ENCODE measurements at places on chromosomes 11 and 22.

- DNase-seq = no peak
Observed at GRCh38 chr11:86171627-86172026, 72.9 kb upstream of the EED start.

- no peak for DNase-seq
Observed at GRCh38 chr22:45013138-45013537, 3.3 kb upstream of the PHF21B start.

- DNase-seq = no peak
Observed at GRCh38 chr11:109892321-109892794, 200.8 kb upstream of the ZC3H12C start.

- no peak for DNase-seq
Observed at GRCh38 chr11:59973097-59973496, 9.3 kb downstream of the OOSP4A start.

DNA sequence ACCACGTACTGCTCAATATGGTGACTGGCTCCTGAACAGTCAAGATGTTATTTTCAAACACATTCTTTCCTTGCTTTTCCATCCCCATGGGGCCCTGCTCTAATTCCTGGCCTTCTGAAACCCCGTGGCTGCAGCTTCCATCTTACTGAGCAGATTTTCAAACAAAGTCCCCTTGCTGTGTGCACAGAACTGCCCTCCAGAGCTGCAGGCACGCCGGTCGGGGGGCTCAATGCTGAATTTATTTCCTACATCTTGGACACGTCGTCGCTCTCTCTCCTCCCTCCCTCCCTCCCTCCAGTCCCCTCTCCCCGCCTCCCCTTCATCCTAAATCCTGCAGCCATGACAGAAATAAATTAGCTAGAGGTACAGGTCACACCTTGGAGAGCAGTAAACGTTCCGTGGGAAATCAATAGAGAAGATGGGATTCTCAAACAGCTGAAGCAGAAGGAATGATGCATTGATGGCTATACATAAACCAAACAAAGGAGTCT, 243.1 kb upstream of the BLID start:
- DNase-seq = no peak

DNA sequence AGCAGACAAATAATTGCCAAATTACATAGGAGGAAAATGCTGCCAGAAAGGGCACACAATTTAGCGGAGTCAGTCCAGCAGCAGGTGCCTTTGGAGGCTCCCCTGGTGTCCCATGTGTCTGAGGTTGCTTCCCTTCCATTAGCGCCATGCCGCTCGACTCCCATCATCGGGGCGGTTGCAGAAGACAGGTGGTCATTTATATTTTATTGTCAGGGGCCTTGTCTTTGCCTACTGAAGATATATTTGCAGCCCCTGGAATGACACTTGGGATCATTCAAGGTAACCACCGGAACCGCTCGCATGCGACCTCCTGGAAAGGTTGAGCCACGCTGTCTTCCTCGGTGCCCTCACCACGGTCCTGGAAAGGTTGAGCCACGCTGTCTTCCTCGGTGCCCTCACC, 298.3 kb downstream of the TBC1D22A start:
- DNase-seq = no peak

DNA sequence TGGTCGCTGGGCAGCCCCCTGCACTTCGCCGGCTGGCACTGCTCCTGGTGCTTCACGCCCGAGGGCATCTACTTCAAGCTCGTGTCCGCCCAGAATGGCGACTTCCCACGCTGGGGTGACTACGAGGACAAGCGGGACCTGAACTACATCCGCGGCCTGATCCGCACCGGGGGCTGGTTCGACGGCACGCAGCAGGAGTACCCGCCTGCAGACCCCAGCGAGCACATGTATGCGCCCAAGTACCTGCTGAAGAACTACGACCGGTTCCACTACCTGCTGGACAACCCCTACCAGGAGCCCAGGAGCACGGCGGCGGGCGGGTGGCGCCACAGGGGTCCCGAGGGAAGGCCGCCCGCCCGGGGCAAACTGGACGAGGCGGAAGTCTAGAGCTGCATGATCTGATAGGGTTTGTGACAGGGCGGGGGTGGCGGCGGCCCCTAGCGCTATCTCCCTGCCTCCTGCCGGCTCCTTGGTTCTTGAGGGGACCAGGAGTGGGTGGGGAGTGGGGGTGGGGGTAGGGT, 13.5 kb upstream of the MIEF1 start:
- no peak for DNase-seq

GRCh38 chr11:97123237-97123636, 733.4 kb downstream of the JRKL start:
- no peak for DNase-seq

DNA sequence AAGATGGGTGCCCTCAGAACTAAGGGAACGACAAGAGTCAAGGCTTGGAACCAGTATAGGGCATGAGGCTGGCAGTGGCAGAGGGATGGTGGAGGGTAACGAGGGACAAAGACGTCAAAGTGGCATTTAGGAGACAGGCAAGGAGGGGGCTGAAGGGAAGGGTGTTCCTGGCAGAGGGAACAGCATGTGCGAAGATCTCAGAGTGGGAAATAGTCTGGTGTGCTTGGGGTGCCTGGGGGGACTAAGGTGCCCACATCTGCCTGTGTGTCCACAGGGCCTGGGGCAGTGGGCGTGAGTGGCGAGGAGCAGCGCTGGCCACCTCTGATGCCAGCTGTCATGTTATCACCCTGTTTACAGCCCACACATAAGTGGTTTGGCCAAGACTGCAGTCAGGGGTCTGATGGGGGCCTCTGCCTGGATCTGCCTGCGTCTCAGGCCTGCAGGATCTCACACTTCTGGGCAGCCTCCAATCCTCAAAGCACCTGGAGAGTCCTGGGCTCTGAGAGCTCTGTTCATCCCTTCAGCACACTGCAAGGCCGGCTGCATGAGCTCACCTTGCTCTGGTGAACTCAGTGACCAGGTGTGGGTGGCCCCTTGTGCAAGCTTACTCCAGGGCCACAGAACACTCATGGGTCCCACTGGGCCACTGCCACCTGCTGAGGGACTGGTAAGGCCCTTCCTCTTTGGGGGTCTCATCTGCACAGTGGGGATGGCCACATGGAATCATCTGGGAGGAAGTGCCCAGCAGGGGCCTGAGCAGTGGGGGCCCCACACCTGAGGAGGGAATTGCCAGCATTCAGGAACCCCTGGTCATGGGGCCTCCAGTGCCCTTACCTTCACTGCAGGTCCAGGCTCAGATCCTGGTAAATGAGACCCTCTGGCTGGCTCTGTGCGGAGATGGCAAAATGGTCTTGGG, 89.7 kb upstream of the SHISAL1 start:
- no peak for DNase-seq

DNA sequence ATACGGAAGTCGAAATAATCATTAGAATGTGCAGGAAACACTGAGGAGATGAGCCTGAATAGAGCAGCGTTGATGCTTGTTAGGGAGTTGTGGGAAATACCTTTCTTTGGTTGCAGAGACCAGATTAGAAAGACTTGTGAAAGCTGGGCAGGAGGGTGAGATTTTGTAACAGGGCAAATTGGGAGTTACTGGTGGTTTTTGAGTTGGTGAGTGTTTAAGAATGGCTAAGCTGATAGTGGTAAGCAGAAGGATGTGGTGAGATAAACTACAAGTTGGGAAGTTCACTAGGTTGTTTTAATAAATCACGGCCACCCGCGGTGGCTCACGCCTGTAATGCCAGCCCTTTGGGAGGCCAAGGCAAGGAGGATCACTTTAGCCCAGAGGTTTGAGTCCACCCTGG, 34.4 kb downstream of the MCAM start:
- no peak for DNase-seq

- DNase-seq = no peak
Observed at GRCh38 chr11:78450866-78451265, 33.2 kb upstream of the GAB2 start.

GRCh38 chr22:28600546-28601143, 79.0 kb downstream of the TTC28 start:
- no peak for DNase-seq

GRCh38 chr11:105226091-105226490, 86.5 kb upstream of the CARD18 start:
- no peak for DNase-seq

GRCh38 chr11:95443386-95443785, 212.4 kb upstream of the SESN3 start:
- no peak for DNase-seq

- DNase-seq = no peak
Observed at GRCh38 chr11:119006656-119007055, 8.7 kb downstream of the CENATAC start.

GRCh38 chr11:1339066-1339675, 29.7 kb upstream of the TOLLIP start:
- DNase-seq = no peak

- no peak for DNase-seq
Observed at GRCh38 chr11:2651054-2651617, 48.7 kb downstream of the KCNQ1OT1 start.

DNA sequence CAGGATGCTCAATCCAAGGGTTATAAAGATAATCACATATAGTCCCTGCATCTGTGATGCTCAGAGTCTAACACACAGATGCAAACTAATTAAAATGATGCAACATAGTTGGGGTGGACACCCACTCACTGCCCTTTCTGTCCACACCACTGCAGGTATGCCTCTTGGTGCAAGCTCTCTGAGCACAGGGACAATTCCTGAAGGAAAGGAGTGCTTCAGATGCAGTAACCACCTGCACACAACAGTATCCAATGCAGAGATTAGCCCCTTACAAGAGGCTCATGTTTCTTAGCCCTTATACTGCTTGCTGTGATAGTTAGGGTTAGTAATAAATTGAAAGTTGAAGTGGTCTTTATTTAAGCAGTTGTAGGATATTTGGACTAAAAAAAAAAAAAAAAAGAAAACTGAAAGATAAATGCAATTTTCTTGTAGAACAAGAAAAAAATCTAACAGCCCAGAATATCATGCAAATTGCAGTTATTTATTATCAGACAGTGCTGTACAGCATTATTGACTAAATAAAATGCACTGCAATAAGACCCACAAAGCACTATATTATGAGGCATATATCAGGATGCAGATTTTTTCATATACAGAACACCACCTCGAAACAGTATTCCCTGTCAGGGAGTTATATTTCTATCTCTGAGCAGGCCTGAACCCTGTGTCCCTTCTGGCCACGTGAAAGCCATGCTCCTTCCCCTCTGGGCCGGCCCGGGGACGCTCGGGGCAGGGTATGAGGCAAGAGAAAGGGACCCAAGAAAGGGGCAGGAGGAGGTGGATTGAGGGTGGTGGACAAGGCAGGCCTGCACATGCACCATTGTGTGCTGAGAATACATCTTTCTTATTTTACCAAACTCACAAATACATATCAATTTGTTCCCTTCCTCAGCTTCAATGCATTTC, 260.2 kb downstream of the OPCML start:
- no peak for DNase-seq

- no peak for DNase-seq
Observed at GRCh38 chr11:105033781-105034180, 1.2 kb downstream of the CASP1 start.

DNA sequence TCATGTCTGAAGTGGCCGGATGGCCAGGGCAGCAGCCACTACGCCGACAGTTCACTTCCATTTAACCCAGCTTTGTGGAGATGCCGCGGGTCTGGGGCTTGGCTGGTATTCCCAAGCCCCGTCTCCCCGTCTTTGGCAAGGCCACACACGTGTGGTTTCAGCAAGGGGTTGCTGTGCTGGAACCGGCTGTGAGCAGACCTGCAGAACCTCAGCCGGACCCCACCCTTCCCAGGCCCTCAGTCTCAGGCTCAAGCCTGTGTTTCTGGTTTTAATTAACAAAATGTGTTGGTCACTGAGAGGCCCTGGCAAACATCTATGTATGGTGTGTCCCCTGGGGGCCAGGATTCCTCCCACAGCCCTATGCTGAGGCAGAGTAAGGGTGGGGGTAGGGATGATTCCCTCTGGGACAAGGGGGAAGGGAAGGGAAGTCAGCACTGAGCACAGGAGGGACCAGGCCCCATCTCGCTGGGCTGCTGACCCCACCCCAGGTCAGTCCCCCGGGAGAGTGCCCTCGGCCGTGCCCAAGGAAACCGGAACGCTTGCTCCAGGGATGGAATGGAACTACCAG, 9.3 kb downstream of the OSBPL5 start:
- no peak for DNase-seq

- no peak for DNase-seq
Observed at GRCh38 chr11:75570559-75571139, 8.6 kb downstream of the SERPINH1 start.

DNA sequence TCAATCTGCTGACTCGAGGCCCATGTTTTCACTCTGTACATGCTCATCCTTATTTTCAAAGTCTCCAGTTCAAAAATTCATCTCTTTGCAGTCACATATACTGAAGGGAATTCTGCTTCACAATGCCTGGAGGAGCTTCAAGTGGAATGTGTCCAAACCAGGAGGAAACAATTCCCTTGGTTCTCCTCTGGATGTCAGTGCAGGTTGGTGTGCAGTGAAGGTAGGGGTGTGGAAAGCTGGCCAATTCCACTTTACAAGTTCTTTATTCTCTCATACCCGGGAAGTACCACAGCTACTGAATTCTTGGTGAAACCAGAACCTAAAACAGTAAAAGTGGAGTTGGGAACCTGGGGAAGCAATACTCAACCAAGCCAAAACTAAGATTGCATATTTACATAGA, 57.3 kb downstream of the BDNF start:
- no peak for DNase-seq

DNA sequence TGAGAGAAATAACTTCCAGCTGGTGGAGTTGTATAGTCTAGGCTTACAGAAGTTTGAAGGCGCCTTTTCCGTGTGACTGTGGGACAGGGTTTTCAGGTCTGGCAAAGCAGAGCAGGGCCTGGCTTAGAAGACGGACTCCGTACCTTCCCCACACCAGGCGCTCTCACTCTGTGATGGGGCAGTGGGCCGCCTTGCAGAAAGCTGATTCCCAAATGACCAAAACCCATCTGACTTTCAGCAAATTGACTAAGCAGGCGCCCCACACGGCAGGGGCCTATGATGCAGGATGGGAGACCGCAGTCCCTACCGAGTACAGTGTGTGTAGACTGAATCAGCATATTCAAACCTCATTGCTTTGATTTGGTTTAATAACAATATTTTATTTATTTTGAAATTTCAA, 85.8 kb upstream of the TMEM45B start:
- no peak for DNase-seq

- no peak for DNase-seq
Observed at GRCh38 chr22:17119481-17120202, 1.5 kb downstream of the TMEM121B start.

- DNase-seq = no peak
Observed at GRCh38 chr11:2686360-2687222, 13.2 kb downstream of the KCNQ1OT1 start.

- no peak for DNase-seq
Observed at GRCh38 chr22:42773167-42773566, 52.5 kb upstream of the A4GALT start.
